Cerebellar nuclear complex (tissue), 1 donor: ENCODE measurements at places on chromosomes 5 and 9.

- no peak for DNase-seq
Observed at GRCh38 chr5:82881571-82882174, 195.5 kb downstream of the TMEM167A start.

- no peak for DNase-seq
Observed at GRCh38 chr5:148426514-148426913, 42.8 kb downstream of the FBXO38 start.

GRCh38 chr5:158880483-158881001 lies 219.2 kb downstream of the EBF1 start:
- DNase-seq: no peak

- DNase-seq: no peak
Observed at GRCh38 chr5:142841511-142842265, 71.5 kb downstream of the ARHGAP26 start.

GRCh38 chr5:134436523-134437339 lies 25.1 kb upstream of the CDKN2AIPNL start:
- no peak for DNase-seq

DNA sequence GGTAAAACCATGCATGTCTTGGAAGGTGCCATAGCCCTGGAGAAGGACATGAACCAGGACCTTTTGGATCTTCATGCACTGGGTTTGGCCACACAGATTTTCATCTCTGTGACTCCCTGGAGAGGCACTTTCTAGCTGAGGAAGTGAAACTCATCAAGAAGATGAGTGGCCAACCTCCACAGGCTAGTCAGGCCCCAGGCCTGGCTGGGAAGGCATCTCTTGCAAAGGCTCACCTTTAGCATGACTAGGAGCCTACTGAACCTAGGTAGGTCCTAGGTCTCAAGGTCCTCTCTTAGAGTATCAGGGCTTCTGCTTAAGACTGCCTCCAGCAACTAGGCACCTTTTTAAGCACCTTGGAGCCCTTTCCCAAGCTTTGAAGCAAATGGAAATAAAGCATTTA lies 1448.7 kb upstream of the ACO1 start:
- DNase-seq: no peak

GRCh38 chr5:405421-405820 lies 37.6 kb upstream of the EXOC3 start:
- DNase-seq: no peak

DNA sequence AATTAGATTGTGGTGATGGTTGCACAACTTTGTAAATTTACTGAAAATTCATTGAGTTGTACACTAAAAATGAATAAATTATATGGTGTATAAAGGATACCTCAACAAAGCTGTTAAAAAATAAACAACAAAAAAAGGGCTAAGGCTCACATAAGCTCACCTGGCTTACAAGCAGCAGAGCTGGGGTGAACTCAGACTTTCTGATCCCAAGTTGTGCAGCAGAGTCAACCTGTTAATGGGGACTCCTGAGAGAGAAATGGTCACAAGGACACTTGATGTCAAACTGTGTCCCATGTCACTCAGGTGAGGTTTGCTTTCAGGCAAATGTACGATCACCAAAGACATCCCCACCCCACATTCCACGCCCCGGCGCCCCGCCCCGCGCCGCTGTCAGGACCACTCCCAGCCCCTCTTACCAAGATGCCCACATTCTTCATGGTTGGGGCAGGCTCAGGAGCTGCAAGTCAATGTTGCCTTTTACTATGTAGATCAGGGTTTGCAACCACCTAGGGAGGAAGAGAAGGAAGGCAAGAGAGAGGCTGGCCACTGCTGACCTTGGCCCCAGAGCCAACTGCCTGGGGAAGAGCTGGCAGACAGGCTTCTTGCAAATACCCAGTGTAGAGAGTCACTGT lies 22.4 kb upstream of the SLC36A1 start:
- DNase-seq: no peak
